Stomach (tissue), 19 donors: ENCODE measurements at places on chromosomes 11 and 22. TPM values are rescaled to one million over a fixed set of nuclear protein-coding genes. Genes with fewer than 3 reads are reported as not detected.

DNA sequence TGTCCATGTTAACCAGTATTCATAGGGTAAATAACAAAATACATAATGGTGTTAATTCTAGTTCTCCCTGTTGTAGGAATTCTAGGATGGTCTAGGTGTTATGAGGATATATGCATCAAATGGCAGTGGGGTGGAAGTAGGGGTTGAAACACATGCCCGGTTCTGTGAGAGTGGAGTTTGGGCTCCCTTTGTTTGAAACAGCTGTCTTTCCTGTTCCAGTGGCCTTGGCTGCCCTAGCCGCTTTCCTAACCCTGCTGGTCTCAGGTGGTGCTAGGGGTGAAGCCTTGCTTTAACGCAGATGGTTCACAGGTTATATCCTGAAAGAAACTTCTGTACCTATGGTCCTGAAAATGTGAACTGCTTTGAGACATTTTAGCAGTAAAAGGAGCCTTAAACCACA lies 38.3 kb downstream of the SERPINH1 start:
- DNase-seq, result no peak
- H3K4me1 ChIP-seq, result no peaks in the 10 kb centered on the region
- no peak overlapping the region for H3K27ac ChIP-seq
- H3K4me3 ChIP-seq, result no peak overlapping the region
- H3K27me3 ChIP-seq, result no peaks in the 10 kb centered on the region
- H3K36me3 ChIP-seq, result no peaks in the 10 kb centered on the region

DNA sequence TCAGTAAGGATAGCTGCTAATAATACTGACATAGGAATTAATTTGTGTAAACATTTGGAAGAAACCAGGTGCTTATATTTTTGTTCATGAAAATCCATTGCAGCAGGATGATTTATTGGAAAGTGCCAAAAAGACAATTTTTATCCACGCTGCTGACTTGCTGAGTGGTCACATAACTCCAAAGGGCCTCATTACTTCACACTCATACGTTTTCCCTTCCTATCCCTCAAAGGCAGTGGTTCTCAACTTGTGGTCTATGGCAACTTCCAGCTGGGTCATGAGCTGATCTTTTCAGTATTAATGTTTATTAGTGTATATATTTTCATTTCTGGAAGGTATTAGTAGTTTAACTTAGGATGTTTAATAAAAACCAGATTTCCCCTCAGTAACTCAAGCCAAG lies 178.1 kb downstream of the UVRAG start:
- no peak overlapping the region for H3K4me3 ChIP-seq
- no peak for DNase-seq
- no peaks in the 10 kb centered on the region for H3K36me3 ChIP-seq

Gene FOLR2
- 1.8 TPM for total RNA-seq

DNA sequence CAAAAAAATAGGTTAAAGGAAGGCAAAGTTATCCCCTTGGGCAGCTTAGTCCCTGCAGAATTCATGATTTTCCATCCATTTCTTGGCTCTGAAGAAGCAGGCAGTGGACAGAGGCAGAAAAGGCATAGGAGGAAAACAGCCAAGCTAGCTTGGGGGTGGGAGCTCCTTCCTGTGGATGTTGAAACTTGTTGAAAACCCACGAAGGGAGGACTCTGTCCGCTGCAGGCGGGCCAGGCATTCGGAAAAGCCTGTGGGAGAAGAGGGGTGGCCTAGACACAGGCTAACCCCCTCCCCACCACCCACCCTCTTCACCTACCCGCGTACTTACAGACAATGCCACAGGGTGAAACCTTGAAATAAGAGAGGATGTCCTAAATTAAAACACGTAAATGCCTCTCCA lies 72.1 kb downstream of the C22orf31 start:
- H3K4me3 ChIP-seq, result no peak overlapping the region
- H3K36me3 ChIP-seq, result peaks cover 29% of the 10 kb centered on the region
- H3K4me1 ChIP-seq, result peaks cover 5% of the 10 kb centered on the region
